ENCODE measurements at places on chromosomes 2 and 18.

DNA sequence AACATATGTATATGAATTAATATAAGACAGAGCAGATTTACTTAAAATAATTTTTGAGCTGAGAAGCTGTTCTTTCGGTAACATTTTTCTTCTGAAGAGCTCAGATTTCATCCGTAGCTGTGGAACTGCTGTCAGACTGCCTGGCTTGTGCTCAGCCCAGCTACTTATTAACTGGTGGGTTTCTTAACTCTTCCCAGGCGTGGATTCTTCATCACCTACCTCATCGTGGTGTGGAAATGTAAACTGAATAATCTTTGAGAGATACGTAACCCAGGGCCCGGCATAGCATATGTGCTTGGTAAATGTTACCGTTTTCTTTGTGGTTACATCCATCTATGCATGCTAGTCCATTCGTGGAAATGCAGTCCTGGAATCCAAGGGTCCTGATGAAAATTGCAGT lies 145.0 kb downstream of the MCFD2 start:
- no peak for DNase-seq
- H3K27ac ChIP-seq, result no peak overlapping the region
- H3K4me3 ChIP-seq, result no peak overlapping the region
- H3K36me3 ChIP-seq, result no peaks in the 10 kb centered on the region
- H3K27me3 ChIP-seq, result peaks cover 7% of the 10 kb centered on the region

GRCh38 chr2:186891185-186891621 lies 42.2 kb upstream of the ZSWIM2 start:
- H3K36me3 ChIP-seq, result no peaks in the 10 kb centered on the region
- DNase-seq, result no peak
- no peak overlapping the region for H3K27ac ChIP-seq
- no peak overlapping the region for H3K4me3 ChIP-seq
- H3K27me3 ChIP-seq, result no peaks in the 10 kb centered on the region

- peaks cover 7% of the 10 kb centered on the region for H3K27me3 ChIP-seq
- H3K27ac ChIP-seq, result no peak overlapping the region
- no peaks in the 10 kb centered on the region for H3K4me1 ChIP-seq
- no peaks in the 10 kb centered on the region for H3K36me3 ChIP-seq
- peak; percentile 7 for DNase-seq
- no peak overlapping the region for H3K4me3 ChIP-seq
Observed at GRCh38 chr2:64406407-64406774, 47.6 kb upstream of the LGALSL start.

- DNase-seq, result no peak
- H3K4me3 ChIP-seq, result no peak overlapping the region
- peaks cover 56% of the 10 kb centered on the region for H3K36me3 ChIP-seq
- H3K27ac ChIP-seq, result no peak overlapping the region
- H3K4me1 ChIP-seq, result peaks cover 27% of the 10 kb centered on the region
Observed at GRCh38 chr2:218275371-218276072, 5.2 kb downstream of the PNKD start.

DNA sequence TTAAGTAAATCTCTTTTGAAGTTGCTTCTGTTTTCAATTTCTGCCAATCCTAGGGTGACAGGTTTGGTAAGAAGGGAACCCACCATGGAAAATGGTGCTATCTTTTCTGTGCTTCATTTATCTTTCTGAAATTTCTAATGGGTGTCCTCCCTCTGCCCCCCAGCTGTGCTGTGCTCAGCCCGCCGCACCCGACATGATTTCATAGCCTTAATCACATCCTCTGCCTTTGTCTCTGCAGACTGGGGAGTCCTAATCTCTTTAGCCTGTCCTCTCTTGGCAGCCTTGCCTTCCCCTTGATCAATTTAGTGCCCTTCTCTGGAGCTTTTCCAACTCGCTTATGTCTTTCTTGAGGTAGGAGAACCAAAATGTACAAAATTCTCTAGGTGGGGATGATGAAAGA lies 49.3 kb downstream of the DNMT3A start:
- H3K27ac ChIP-seq, result peak overlapping the region; percentile 64
- no peak for DNase-seq
- H3K4me1 ChIP-seq, result peaks cover 60% of the 10 kb centered on the region
- peaks cover 35% of the 10 kb centered on the region for H3K36me3 ChIP-seq
- H3K27me3 ChIP-seq, result no peaks in the 10 kb centered on the region
- H3K4me3 ChIP-seq, result no peak overlapping the region

DNA sequence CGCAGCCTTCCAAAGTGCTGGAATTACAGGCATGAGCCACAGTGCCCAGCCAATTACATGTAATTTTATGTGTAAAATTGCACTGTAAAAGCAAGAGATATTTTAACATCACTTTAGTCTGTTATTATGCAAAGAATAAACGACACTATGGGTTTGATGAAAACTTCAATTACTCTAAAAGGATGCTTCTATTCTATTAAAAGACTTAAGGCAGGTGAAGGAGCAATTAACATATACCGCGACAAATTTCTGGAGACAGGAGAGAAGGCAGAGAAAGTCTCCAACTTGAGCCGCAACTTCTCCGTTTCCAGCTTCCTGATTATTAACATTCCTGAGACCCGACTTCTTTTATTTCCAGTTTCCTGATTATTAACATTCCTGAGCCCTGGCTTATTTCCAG lies 53.7 kb downstream of the FAM210A start:
- DNase-seq, result no peak
- no peaks in the 10 kb centered on the region for H3K27me3 ChIP-seq

DNA sequence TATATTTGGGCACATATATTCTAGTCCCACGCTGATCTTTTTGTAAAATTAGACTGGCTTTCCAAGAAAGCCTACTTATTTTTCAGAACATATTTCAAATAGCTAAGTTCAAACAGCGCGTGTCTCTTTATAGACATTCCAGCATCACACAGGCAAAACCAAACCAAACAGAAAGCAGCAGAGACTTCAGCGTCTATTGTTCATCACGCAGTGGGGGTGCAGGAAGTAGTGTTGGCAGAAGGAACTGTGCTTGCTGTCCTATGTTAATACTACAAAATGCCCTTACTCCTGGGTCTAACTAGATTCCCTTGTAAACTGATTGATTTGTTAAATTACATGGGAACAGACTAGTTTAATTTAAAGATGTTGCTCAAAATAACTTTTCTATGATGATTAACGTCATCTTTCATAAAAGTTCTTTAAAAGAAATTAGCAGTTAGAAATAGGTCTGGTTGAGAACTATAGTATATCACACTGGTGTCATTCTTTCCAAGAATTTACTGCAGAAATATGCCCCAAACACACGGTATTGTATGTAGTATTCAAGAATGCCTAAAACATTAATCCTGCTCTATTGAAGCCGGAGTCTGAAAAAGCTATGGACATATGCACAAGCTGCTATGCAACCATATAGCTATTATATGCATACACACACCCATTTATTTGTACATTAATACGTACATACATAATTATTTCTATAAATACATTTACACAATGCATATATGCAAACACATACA lies 436.3 kb downstream of the CBLN2 start:
- H3K27me3 ChIP-seq, result no peaks in the 10 kb centered on the region
- no peaks in the 10 kb centered on the region for H3K4me1 ChIP-seq
- no peak overlapping the region for H3K4me3 ChIP-seq
- H3K36me3 ChIP-seq, result no peaks in the 10 kb centered on the region

DNA sequence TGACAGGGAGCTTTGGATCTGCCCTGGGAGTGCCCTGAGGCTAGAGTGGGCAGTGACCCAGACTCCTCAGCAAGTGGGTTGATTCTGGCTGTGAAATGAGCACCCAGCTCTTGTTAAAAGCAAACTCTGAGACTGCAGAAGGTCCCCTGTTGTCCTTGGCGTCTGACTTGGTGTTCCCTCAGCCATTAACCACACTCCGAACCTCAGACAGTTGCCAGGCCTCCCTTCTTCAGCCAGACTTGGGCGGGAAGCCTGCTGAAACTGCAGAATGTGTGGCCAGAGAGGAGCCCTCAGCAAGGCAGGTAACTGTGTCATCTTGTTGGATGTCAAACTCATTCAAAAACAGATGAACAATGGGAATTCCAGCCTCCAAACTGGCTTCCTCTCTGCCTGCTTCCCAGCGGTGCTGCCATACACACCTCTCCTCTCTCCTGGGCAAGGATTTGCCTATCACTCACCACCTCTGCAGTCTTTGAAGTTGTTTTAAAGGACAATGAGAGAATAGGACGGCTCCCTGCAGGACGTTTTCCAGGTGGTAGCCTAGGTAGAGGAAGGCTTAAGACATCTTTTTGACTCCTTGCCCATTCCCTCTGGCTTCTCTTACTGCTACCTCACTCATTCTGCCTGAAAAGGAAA lies 38.9 kb upstream of the B3GNT2 start:
- no peaks in the 10 kb centered on the region for H3K27me3 ChIP-seq
- no peak overlapping the region for H3K4me3 ChIP-seq
- H3K36me3 ChIP-seq, result no peaks in the 10 kb centered on the region
- no peak overlapping the region for H3K27ac ChIP-seq
- H3K4me1 ChIP-seq, result peaks cover 6% of the 10 kb centered on the region

GRCh38 chr2:147968571-147968970 lies 52.0 kb downstream of the ORC4 start:
- no peak overlapping the region for H3K4me3 ChIP-seq
- H3K27ac ChIP-seq, result no peak overlapping the region
- no peak for DNase-seq
- no peaks in the 10 kb centered on the region for H3K27me3 ChIP-seq

- DNase-seq, result no peak
- peak overlapping the region; percentile 4 for H3K27ac ChIP-seq
- H3K36me3 ChIP-seq, result no peaks in the 10 kb centered on the region
- peaks cover 1% of the 10 kb centered on the region for H3K27me3 ChIP-seq
- peaks cover 2% of the 10 kb centered on the region for H3K4me1 ChIP-seq
Observed at GRCh38 chr2:73105511-73105971, 7.2 kb downstream of the RAB11FIP5 start.

GRCh38 chr2:120930236-120930635 lies 194.6 kb downstream of the GLI2 start:
- no peaks in the 10 kb centered on the region for H3K36me3 ChIP-seq
- no peak overlapping the region for H3K27ac ChIP-seq
- no peak overlapping the region for H3K4me3 ChIP-seq
- no peak for DNase-seq
- H3K4me1 ChIP-seq, result no peaks in the 10 kb centered on the region

DNA sequence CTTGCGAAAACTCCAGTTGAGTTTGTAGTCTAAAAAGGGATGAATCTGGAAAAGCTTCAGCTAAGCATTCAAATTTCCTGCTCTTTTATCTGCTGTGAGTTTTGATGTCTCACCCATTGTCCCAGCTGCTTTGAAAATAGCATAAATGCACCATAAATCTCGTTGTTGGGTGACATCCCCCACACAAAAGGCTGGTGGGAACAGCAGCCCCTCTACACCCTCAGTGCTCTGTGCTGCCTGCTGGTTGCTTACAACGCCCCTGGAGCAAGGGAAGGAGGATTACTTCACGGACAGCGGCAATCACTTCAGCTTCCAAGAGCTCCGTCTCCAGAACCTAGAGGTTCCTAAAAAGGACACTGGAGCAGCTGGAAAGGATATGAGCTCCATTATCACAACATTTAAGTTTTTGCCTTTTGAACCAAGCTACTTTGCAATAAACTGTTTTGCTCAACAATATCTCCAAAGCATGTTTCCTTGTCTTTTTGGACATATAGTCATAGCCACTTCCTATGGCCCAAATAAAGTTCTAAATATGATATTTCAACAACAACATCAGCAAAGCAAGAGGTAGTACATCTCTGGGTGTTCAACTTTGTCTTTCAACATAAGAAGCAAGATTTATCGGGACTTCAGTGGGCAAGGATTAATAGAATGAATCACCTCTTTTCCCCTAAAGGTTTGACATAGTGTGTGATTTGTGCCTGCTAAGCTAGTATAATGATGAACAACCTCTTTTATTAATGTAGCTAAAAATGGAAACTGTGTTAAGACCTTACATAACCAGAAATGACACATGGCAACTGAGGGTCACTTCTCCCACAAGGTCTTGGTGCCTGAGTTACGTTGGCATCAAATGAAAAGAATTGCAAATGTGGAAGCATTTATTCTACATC lies 413.5 kb downstream of the TXNL1 start:
- H3K36me3 ChIP-seq, result no peaks in the 10 kb centered on the region
- no peaks in the 10 kb centered on the region for H3K27me3 ChIP-seq
- H3K4me1 ChIP-seq, result no peaks in the 10 kb centered on the region
- H3K27ac ChIP-seq, result no peak overlapping the region
- DNase-seq, result no peak

GRCh38 chr2:240925568-240926515 lies 19.7 kb downstream of the CROCC2 start:
- no peaks in the 10 kb centered on the region for H3K27me3 ChIP-seq
- no peak overlapping the region for H3K27ac ChIP-seq
- no peaks in the 10 kb centered on the region for H3K36me3 ChIP-seq
- H3K4me1 ChIP-seq, result no peaks in the 10 kb centered on the region
- no peak for DNase-seq

DNA sequence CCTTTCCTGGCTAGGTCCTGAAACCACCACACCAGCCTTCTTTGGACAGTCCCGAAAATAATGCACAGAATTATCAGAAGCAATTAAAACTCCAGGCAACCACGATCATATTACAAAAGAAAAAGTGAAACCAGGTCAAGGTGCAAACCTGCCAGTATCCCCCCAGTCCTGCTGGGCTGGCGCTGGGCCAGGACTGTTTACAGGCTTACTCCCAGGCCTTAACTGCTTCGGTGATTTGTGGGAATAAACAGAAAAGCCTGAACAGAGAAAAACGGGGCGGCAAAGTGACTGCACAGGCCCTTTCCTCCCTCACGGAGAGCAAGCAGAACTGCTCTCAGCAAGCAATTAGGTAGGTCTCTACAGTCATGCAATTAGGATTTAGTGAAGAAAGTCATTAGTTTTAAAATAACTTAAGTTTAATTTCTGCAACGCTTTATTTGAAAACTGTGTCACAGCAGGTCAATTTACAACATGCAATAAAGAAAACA lies 1.3 kb downstream of the HDAC4 start:
- H3K27me3 ChIP-seq, result peaks cover 6% of the 10 kb centered on the region
- peak; percentile 55 for DNase-seq
- H3K36me3 ChIP-seq, result peaks cover 16% of the 10 kb centered on the region
- peak overlapping the region; percentile 86 for H3K4me3 ChIP-seq

GRCh38 chr2:4653991-4654390 lies 950.6 kb downstream of the DCDC2C start:
- H3K27me3 ChIP-seq, result no peaks in the 10 kb centered on the region
- no peak overlapping the region for H3K4me3 ChIP-seq
- no peaks in the 10 kb centered on the region for H3K4me1 ChIP-seq
- H3K27ac ChIP-seq, result no peak overlapping the region

DNA sequence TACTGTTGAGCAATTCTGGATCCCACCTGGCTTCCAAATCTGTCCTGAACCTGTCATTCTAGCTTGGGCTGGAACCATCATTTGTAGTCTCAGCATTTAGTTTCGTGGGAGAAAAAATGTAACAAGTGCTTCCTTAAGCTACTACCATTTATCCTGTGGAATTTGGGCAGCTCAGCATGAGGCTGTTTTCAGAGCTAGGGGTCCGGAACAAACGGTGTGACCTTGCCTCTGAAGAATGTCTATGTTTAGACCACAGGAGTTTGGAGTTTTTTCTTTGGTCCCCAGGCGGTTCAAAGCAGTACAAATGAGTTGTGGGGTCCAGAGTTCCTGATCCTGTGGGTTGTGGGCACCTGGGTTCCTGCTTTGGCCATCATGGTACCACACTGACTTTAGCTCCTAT lies 59.1 kb upstream of the TMEM178A start:
- no peak for DNase-seq
- no peak overlapping the region for H3K27ac ChIP-seq
- H3K27me3 ChIP-seq, result peaks cover 11% of the 10 kb centered on the region
- H3K36me3 ChIP-seq, result no peaks in the 10 kb centered on the region
- no peaks in the 10 kb centered on the region for H3K4me1 ChIP-seq
